SK-N-SH (cell line): ENCODE measurements at places on chromosomes 1 and 21. TPM values are rescaled to one million over a fixed set of nuclear protein-coding genes. Genes with fewer than 3 reads are reported as not detected.

DNA sequence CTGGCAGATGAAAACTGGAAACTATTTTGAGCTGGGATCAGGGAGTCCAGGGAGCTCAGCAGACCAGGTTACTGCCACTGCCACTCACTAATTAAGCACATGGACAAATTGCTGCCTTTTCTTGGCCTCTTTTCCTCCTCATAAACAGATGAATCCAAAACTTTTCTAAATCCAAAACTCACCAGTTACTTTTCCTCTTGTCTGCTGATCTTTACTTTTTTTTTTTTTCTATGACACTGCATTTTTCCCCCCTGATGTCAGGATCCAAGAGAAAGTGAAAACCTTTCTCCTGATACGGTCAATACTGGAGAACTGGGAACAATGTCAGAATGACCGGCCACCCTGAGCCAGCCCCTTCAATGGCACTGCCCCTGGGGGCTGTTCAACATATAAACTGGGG is 405.8 kb downstream of the DUSP10 start:
- no peaks in the 10 kb centered on the region for H3K27me3 ChIP-seq
- H3K4me3 ChIP-seq = no peak overlapping the region; the same call in 1 of the 2 replicates
- H3K4me1 ChIP-seq = peaks cover 20% of the 10 kb centered on the region
- no peak for DNase-seq
- peaks cover 5% of the 10 kb centered on the region for H3K36me3 ChIP-seq

GRCh38 chr21:33668620-33669019 is 26.3 kb downstream of the ITSN1 start:
- H3K27ac ChIP-seq = no peak overlapping the region
- DNase-seq = no peak
- H3K4me3 ChIP-seq = no peak overlapping the region
- H3K36me3 ChIP-seq = no peaks in the 10 kb centered on the region
- H3K4me1 ChIP-seq = peaks cover 12% of the 10 kb centered on the region; the same call in 1 of the 2 replicates
- no peaks in the 10 kb centered on the region for H3K27me3 ChIP-seq

- no peaks in the 10 kb centered on the region for H3K4me1 ChIP-seq
- no peaks in the 10 kb centered on the region for H3K36me3 ChIP-seq
- no peak for DNase-seq
- no peak overlapping the region for H3K4me3 ChIP-seq
Observed at GRCh38 chr1:30661311-30661710, 62.1 kb downstream of the MATN1 start.

- 0 out of 2 replicates have a peak, but pooled peaks cover 11% of the 10 kb centered on the region for H3K4me1 ChIP-seq
- no peak overlapping the region for H3K4me3 ChIP-seq
- no peak overlapping the region for H3K27ac ChIP-seq
Observed at GRCh38 chr1:39043513-39043912, 17.4 kb downstream of the NDUFS5 start.

Gene GNAT2
- 0.16 TPM in 2 replicates for polyA plus RNA-seq

- H3K4me3 ChIP-seq = peak overlapping the region; percentile 67
- peak; percentile 17 for DNase-seq
- H3K27me3 ChIP-seq = no peaks in the 10 kb centered on the region
- H3K4me1 ChIP-seq = peaks cover 7% of the 10 kb centered on the region; the same call in 1 of the 2 replicates
- peak overlapping the region; percentile 54 for H3K27ac ChIP-seq
Observed at GRCh38 chr1:157993918-157994605, 617 bp downstream of the KIRREL1 start.

DNA sequence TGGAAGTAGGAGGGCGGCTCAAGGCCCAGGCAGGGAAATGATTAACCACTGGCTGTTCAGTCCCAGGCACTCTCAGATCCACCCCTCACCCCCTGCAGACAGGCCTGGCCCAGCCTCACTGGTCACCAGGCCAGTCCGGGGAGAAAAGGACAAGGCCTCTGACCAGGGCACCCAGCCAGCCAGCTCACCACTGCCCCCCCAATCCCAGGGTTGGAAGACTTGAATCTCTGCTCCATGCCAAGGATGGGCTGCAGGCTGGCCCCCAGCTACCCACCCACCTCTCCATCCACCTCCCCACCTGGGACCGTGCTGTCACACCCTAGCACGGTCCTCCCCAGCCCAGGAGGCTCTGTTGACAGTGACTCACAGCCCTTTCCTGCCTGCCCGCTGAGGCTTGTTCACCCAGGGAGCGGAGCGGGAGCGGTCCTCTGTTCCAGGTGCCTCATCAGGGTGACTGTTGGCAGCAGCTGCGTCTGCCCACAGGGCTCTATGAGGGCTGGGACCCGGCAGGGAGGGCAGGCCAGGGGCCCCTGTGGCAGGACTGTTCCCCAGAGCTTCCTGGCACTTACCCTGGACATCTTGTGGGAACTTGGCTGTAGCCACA is 2.2 kb downstream of the LAD1 start:
- H3K4me1 ChIP-seq = peaks cover 9% of the 10 kb centered on the region; the same call in 1 of the 2 replicates
- peaks cover 17% of the 10 kb centered on the region; the same call in 1 of the 2 replicates for H3K27me3 ChIP-seq
- no peak for DNase-seq
- H3K27ac ChIP-seq = no peak overlapping the region
- H3K4me3 ChIP-seq = no peak overlapping the region

- no peaks in the 10 kb centered on the region for H3K36me3 ChIP-seq
- no peaks in the 10 kb centered on the region for H3K4me1 ChIP-seq
- no peak overlapping the region for H3K27ac ChIP-seq
- no peaks in the 10 kb centered on the region for H3K27me3 ChIP-seq
- no peak overlapping the region for H3K4me3 ChIP-seq
Observed at GRCh38 chr1:173545688-173546087, 57.2 kb downstream of the SLC9C2 start.

GRCh38 chr1:9767964-9768668 is 55.6 kb downstream of the CLSTN1 start:
- DNase-seq = peak; percentile 60
- H3K36me3 ChIP-seq = no peaks in the 10 kb centered on the region
- H3K4me3 ChIP-seq = no peak overlapping the region
- no peaks in the 10 kb centered on the region for H3K27me3 ChIP-seq
- H3K27ac ChIP-seq = no peak overlapping the region
- H3K4me1 ChIP-seq = peaks cover 15% of the 10 kb centered on the region; the same call in 1 of the 2 replicates

- DNase-seq = no peak
- no peak overlapping the region for H3K27ac ChIP-seq
- H3K4me1 ChIP-seq = no peaks in the 10 kb centered on the region; the same call in 1 of the 2 replicates
- no peak overlapping the region for H3K4me3 ChIP-seq
- H3K36me3 ChIP-seq = no peaks in the 10 kb centered on the region
- H3K27me3 ChIP-seq = no peaks in the 10 kb centered on the region; the same call in 1 of the 2 replicates
Observed at GRCh38 chr1:182589520-182589919, 464 bp upstream of the RNASEL start.

- no peak overlapping the region for H3K27ac ChIP-seq
- no peak overlapping the region for H3K4me3 ChIP-seq
- H3K27me3 ChIP-seq = no peaks in the 10 kb centered on the region
- no peak for DNase-seq
Observed at GRCh38 chr1:193348769-193349535, 162.5 kb upstream of the B3GALT2 start.

Gene OR2T2
- polyA plus RNA-seq = not detected in 2 replicates

Gene CD2
- polyA plus RNA-seq = not detected in 2 replicates

DNA sequence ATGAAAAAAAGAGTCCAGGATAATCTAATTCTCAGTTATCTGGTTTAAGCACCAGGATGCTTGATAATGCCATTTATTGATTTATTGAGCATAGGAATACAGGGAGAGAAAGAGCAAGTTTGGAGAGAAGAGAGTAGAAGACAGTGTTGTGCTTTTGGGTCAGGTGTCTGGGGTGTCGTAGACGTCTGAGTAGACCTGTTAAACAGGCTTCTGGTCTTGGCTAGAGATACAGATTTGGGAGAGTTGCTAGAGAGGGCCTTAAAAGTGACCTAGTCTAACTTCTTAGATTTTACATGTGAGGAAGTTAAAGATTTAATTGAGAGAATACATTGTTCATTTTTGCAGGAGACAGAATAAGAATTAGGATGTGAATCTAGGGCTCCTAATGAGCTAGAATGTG is 34.3 kb downstream of the CNST start:
- H3K27ac ChIP-seq = no peak overlapping the region
- H3K36me3 ChIP-seq = peaks cover 15% of the 10 kb centered on the region
- H3K4me3 ChIP-seq = no peak overlapping the region

- H3K4me3 ChIP-seq = no peak overlapping the region
- H3K27ac ChIP-seq = peak overlapping the region; percentile 88
- peaks cover 20% of the 10 kb centered on the region for H3K4me1 ChIP-seq
Observed at GRCh38 chr1:201586806-201587205, 47.9 kb downstream of the NAV1 start.

- no peak overlapping the region for H3K27ac ChIP-seq
- H3K27me3 ChIP-seq = no peaks in the 10 kb centered on the region
- no peaks in the 10 kb centered on the region; the same call in 1 of the 2 replicates for H3K4me1 ChIP-seq
- H3K4me3 ChIP-seq = no peak overlapping the region
- DNase-seq = no peak
- no peaks in the 10 kb centered on the region for H3K36me3 ChIP-seq
Observed at GRCh38 chr1:222283147-222283768, 264.6 kb downstream of the HHIPL2 start.

DNA sequence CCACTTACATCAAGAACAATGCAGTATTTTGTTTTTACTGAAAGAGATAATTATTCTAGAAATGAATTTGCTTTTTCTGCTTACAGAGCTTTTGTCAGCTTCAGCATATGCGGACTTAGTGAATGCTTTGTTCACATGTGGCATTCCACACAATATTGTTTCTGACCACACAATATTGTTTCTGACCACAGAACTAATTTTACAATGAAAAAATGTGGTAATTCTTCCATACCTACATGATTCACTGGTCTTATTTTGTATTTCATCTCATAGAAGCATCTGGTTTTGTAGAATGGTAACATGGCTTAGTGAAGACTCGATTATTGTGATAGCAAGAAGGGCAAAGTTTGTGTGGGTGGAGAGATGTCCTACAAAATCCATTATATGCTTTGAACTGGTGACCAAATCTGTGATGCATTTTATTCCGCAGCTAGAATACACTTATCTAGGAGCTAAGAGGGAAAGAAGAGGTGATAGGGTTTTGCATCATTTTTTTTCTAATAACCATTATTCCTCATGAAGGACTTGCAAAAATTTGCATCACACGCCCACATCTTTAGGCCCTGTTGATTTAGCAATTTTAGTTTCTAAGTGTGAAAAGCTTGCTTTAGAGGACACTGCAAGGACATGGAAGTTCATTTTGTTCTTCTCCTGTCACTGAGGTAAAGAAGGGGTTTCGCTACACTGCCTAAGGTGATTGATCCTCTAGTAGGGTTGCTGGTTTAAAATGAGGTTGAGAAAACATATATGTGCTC is 75.3 kb downstream of the HLX start:
- H3K4me3 ChIP-seq = no peak overlapping the region
- peaks cover 13% of the 10 kb centered on the region for H3K4me1 ChIP-seq
- no peaks in the 10 kb centered on the region for H3K27me3 ChIP-seq
- H3K27ac ChIP-seq = no peak overlapping the region

- peaks cover 18% of the 10 kb centered on the region for H3K36me3 ChIP-seq
- peaks cover 30% of the 10 kb centered on the region for H3K4me1 ChIP-seq
- H3K27ac ChIP-seq = peak overlapping the region; percentile 89
- no peak for DNase-seq
- H3K27me3 ChIP-seq = no peaks in the 10 kb centered on the region
- H3K4me3 ChIP-seq = no peak overlapping the region
Observed at GRCh38 chr1:208201229-208201628, 43.0 kb downstream of the PLXNA2 start.

GRCh38 chr1:26119892-26120608 is 8.4 kb downstream of the PDIK1L start:
- H3K4me1 ChIP-seq = peaks cover 5% of the 10 kb centered on the region; the same call in 1 of the 2 replicates
- H3K4me3 ChIP-seq = no peak overlapping the region
- peaks cover 22% of the 10 kb centered on the region for H3K36me3 ChIP-seq
- H3K27me3 ChIP-seq = no peaks in the 10 kb centered on the region

Gene DSTYK
- polyA plus RNA-seq = 4.4 and 6.4 TPM in 2 replicates

DNA sequence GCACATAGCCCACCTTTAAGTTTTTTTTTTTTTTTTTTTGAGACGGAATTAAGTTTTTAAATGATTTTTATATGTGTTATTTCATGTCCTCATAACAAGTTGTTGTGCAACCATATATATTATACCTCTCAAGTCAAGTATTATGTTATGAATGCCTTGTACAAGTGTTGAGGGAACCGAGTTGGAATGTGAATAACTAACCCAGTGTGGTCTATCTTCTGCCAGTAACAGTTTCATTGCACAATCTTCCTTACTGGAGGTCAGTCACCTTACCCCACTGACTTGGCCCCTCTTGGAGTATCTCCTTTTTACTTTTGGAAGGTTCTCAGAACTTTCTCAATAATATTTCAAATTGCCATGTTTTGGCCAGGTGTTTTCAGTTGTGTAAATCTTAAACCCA is 201.9 kb downstream of the CACNA1E start:
- no peaks in the 10 kb centered on the region for H3K27me3 ChIP-seq
- DNase-seq = no peak
- H3K36me3 ChIP-seq = no peaks in the 10 kb centered on the region
- no peak overlapping the region for H3K4me3 ChIP-seq

GRCh38 chr1:147665521-147665920 is 4.8 kb downstream of the ACP6 start:
- H3K27me3 ChIP-seq = no peaks in the 10 kb centered on the region
- H3K36me3 ChIP-seq = no peaks in the 10 kb centered on the region
- no peak for DNase-seq
- H3K4me3 ChIP-seq = no peak overlapping the region
- H3K4me1 ChIP-seq = peaks cover 7% of the 10 kb centered on the region; the same call in 1 of the 2 replicates

GRCh38 chr1:34856697-34857096 is 2.9 kb downstream of the SMIM12 start:
- no peaks in the 10 kb centered on the region for H3K27me3 ChIP-seq
- DNase-seq = no peak
- peaks cover 24% of the 10 kb centered on the region for H3K36me3 ChIP-seq
- no peak overlapping the region for H3K4me3 ChIP-seq
- H3K4me1 ChIP-seq = peaks cover 20% of the 10 kb centered on the region

- H3K36me3 ChIP-seq = peaks cover 1% of the 10 kb centered on the region
- no peak overlapping the region for H3K27ac ChIP-seq
- H3K27me3 ChIP-seq = no peaks in the 10 kb centered on the region
- peaks cover 10% of the 10 kb centered on the region; the same call in 1 of the 2 replicates for H3K4me1 ChIP-seq
- no peak overlapping the region for H3K4me3 ChIP-seq
- no peak for DNase-seq
Observed at GRCh38 chr1:153651771-153652170, 6.7 kb upstream of the SNAPIN start.

Gene SPRR2E
- not detected in 2 replicates for polyA plus RNA-seq
